ENCODE measurements at places on chromosomes 16 and 17.

GRCh38 chr16:3509470-3509928, 8.7 kb downstream of the CLUAP1 start:
- DNase-seq, result no peak

DNA sequence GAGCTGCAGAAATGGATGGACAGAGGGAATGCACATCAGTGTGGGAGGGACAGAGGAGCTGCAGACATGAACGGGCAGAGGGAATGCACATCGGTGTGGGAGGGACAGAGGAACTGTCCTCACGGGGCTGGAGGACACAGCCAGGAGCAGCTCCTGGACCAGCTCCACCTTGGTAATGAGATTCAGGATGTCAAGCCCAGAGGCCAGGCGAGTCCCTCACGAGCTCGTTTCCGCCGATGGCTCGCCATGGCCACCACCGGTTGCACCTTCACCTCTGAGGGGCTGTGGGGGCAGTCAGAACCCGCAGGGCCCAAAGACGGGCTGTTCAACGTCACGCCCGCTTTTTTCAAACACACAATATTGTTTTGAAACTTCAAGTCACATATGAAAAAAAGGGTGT, 56.2 kb downstream of the RPH3AL start:
- DNase-seq, result no peak

DNA sequence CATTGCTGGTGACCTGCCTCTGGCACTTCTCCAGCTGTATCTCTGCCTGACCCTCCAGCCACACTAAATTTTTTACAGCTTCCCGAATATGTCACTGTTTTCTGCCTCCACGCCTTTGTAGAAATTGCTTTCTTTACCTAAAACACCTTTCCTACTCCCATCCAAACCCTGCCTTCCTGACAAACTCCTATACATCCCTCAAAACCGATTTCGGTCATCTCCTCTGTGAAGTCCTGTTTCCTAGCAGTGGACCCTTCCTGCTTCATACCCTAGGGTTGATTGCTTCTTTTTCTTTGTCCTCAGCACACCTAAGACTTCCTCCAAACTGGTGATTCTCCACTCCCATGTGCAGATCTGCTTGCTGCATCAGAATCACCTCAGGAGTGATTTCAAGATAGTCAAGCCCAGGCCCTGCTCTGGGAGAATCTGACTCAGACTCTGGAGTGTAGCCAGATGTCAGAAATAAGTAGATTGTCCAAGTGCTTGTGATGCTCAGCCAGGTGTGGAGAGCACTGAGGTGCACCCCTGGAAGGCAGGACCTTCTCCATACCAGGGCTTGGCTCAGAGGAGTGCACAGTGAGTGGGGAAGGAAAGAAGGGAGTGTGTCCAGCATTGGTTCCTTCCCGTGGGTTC, 184.2 kb downstream of the COPRS start:
- no peak for DNase-seq

DNA sequence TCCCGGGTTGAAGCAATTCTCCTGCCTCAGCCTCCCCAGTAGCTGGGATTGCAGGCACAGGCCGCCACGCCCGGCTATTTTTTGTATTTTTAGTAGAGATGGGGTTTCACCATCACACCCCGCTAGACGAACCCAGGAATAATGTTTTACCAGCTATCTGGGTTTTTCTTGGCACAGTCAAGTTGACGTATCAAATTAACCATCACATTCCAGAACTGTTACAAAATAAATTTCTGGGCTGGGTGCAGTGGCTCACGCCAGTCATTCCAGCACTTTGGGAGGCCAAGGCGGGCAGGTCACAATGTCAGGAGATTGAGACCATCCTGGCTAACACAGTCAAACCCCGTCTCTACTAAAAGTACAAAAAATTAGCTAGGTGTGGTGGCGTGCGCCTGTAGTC, 501.2 kb downstream of the SHISA9 start:
- DNase-seq, result no peak

DNA sequence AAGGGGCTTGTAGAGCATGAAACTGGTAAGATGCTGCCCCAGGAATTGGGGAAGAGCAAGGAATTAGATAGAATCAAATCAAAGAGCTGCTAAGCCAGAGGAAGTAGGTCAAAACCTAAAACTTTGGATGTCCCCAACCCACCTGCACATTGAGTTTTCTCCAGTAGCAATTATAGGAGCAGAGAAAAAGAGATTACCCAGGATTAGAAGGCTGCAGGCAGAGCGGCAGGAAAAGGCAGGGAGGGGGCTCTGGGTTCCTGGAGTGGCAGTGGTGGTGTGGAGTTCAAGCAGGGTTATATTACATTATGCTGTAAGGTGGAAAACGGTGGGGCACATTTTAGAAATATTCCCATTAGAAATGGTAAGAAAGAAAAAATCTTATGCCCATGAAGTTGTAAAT, 68.3 kb downstream of the KSR1 start:
- DNase-seq, result no peak

GRCh38 chr17:78535273-78536197, 41.7 kb downstream of the DNAH17 start:
- DNase-seq, result peak; percentile 91

DNA sequence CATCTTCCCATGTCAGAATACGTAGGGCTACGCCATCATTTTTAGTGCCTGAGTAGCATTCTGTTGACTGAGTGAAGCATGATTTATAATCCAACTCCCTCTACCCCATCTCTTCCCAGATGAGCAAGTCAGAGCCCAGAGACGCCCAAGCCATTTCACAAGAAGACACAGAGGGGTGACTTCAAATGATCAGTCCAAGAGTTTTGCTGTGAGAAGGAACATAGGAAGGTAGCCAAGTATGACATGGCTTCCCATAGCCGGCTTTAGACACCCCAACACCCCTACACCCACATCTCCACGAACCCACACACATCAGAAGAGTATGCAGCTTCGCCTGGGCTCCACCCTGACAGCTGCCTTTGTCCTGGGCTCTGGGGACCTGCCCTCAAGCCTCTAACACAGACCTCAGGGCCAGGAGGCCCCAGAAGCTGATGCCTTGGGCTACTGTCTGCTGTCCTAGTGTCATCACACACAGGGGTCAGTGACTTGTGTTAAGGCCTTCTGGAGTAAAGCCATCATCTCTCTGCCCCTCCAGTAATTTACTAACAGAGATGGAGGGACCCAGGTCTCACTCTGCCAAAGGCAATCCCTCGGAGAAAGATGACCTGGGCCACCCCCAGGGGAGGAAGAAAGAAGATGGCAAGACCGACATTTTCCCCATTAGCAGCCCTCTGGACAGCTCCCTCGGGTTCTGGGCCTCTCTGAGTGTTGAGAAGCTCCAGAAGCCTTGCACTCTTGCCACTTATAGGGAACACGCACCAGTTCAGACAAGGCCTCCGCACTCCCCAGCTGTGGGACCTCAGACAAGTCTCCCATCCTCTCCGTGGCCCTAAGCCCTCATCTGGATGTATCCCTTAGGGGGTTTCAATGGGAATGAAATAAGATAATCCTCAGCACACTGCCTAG, 38.7 kb upstream of the MRPS23 start:
- no peak for DNase-seq

DNA sequence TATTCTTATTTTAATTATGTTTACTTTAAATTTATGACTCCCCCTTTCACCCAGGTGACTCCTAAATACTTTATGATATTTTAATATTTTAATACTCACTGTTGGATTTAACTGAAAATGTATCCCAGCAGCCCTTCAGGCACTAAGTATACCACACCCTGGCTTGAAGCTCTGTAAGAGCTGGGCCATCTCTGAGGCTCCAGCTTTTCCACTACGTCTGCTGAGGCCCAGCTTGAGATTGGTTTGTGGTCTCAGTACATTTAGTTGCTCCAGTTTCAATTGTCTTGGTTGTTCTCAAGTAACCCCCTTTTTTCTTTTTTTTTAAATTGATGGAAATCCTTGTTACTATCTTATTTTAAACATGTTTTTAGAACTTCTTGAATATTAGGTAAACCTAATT, 27.0 kb upstream of the CAPNS2 start:
- DNase-seq, result no peak

DNA sequence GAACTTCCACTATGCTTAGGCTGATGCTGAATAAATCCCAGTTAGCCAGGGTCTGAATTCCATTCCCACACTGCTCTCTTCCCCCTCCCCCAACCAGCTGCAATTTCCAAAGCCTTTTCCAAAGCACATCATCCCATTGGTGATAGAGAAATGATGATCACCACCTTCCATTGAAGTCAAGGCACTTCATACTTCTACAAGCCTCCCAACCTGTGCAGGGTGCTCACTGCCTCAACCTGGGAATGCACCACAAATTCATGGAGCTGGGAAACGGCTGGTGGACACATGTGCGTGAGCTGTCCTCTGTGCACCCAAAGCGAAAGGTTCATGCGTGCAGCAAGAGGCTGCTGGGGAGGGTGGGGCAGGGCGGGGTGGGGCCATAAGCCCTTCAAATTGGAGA, 302.7 kb upstream of the IRX3 start:
- DNase-seq, result no peak

DNA sequence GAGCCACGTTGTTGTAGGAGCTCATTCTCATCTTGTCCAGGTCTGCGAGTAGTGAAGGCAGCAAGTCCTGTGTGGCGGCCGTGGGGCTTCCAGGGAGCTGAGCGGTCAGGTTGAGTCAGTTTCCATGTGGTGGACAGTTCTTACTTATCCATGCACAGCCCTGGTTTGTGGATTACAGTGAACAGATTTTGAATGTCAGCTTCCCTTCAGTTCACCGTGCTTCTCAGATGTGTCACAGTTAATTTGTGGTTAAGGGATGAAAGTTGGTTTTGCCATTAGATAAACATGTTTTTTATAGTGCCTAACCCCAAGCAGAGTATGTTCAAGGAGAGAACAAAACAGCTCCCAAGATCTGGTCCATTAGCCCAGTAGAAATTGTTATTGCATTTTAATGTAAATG, 103.1 kb downstream of the RPTOR start:
- DNase-seq, result no peak

DNA sequence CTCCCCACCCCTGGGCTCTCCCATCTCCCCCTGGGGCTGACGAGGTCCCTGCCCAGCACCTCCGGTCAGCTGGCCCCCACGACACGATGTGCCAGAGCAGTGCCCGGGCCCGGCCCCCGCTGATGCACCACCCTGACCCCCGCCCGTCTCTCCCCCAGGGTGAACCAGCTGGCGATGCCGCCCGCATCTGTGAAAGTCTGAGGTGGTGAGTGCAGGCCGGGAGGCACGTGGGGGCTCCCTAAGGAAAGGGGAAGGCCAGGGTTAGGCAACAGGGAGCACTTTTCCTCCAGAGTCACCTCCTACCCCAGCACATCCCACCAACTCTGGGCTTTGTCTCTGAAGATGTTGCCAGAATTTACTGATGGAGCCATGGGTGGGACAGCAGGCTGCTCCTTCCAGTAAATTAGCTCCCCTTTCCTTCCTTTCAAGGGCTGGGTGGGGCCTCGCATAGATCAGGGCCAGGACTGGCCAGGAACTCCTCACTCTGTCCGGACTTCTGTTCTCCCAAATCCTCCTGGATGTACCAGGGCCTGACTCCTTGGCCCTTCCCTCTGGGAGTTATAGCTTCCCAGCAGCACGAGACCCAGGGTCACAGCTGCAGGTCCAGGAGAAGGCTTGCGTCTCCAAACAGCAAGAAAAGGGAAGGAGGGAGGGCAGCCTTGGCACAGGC, 18.3 kb downstream of the MYBBP1A start:
- no peak for DNase-seq

DNA sequence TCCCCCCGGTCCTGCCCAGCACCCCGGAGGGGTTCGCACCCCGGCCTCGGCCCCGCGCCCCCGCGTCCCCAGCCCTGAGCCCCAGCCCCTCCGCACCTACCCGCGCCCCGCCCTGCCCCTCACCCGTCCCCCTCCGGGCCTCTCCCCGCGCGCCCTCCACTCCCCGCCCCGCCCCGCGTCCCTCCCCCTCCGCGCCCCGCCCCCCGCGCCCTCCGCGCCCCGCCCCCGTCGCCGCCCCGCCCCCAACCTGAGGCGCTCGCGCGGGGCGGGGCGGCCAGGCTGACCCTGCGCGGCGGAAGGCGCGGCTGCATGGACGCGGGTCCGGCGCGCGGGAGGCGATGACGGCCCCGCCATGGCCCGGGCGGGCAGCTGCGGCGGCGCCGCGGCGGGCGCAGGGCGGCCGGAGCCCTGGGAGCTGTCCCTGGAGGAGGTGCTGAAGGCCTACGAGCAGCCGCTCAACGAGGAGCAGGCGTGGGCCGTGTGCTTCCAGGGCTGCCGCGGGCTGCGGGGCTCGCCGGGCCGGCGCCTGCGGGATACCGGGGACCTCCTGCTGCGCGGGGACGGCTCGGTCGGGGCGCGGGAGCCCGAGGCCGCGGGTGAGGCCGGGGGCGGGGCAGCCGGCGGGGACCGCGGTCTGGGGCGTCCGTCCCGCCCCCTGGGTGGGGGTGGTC, at the start of gene SPIRE2:
TSS of gene SPIRE2 (plus strand) at position 277 of the 671 bp plus-strand sequence. CDS start at position 353, 76 bp downstream.
- no peak for DNase-seq

GRCh38 chr17:511833-512251, 159.2 kb upstream of the RPH3AL start:
- DNase-seq, result no peak

DNA sequence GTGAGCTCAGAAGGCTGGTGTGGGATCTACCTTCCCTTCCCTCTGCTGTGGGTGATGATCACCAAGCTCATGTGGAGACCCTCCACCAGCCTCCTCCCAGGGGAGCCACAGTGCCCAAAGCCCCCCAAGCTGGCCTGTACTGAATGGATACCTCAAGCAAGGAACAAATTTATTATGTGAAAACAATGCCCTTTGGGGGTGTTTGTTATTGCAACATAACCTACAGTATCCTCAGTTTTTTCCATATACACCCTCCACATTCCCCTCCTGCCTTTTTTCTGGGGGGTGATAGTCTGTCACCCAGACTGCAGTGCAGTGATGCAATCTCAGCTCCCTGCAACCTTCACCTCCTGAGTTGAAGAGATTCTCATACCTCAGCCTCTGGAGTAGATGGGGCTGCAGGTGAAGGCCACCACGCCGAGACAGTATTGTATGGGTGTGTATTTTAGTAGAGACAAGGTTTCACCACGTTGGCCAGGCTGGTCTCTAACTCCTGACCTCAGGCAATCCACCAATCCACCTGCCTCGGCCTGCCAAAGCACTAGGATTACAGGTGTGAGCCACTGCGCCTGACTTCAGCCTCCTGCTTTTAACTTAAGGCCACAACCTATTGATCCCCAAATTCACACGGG, 215.9 kb downstream of the CPPED1 start:
- no peak for DNase-seq

GRCh38 chr17:42989726-42990652, 8.2 kb upstream of the RPL27 start:
- DNase-seq, result no peak

DNA sequence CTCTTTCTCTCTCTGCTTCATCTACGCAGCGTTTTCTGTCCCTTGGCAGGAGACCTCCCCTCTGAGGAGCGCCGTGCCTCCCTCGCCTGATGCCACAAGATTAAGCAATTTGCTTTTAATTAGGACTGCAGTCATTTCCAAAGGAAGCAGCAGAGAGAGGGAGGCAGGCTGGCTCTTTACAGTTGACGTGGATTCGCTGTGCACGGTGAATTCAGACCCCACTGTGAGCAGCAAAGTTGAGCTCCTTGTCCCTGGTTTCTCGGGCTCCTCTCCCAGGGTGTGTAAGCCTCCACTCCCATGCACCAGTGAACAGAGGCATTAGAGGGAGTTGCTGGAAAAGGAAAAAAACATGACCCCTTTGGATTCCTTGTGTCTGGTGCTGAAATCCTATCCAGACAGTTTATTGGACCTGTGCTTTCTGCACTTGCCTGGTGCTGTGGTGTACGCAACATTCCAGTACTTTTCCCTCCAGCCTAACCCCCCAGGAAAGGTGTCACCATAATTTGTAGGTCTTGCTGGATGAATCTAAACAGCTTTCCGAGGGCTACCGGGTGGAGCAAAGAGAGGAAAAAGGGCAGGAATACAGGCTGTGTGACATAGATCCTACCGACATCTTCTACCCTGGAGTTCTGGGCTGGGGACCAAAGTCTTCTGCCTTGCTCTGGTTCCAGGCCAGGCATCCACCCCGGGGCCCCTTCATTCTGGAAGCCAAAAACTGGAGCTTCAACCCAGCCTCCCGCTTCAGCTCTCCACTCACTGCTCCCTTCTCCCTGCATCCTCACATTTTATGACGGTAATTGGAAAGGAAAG, 171.0 kb downstream of the MAF start:
- no peak for DNase-seq
